IPS DF 19.7 (cell line): ENCODE measurements at places on chromosomes 3 and 15.

DNA sequence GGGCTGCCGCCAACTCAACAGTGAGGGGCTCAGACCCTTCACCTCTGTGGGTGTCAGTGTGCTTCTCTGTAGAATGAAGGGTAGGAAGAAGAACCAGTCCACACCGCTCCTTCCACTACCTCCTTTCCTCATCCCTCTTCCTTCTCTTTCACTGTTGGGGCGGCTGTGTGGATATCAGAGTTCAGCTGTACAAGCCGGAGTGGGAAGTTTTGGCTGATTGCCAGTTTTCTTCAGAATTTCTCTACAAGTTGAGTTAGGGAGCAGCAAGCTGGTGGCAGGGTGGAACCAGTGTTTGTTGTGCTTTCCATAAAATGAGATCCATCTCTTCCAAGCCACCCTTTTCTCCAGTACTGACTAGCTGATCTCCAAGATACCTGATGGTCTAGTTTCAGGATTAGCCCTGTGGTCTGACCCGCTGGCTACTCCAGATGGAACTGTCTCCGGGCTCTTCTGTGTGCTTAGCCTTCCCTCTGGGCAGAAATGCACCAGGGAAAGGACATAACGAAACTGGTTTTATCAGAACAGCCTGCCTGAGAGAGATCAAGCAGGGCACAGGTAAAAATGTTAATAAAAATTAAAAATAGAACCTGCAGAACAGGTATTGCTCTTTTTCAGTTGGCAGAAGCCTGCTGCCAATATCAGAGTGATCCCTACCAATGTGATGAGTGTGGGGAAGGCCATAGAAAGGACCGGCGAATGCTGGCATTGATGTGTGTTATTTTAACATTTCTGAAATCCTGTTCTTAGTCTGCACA is 169.9 kb upstream of the TSC22D2 start:
- DNase-seq: no peak

- DNase-seq: no peak
These were observed 173.8 kb downstream of the RPLP1 start for GRCh38 chr15:69626095-69627066.

DNA sequence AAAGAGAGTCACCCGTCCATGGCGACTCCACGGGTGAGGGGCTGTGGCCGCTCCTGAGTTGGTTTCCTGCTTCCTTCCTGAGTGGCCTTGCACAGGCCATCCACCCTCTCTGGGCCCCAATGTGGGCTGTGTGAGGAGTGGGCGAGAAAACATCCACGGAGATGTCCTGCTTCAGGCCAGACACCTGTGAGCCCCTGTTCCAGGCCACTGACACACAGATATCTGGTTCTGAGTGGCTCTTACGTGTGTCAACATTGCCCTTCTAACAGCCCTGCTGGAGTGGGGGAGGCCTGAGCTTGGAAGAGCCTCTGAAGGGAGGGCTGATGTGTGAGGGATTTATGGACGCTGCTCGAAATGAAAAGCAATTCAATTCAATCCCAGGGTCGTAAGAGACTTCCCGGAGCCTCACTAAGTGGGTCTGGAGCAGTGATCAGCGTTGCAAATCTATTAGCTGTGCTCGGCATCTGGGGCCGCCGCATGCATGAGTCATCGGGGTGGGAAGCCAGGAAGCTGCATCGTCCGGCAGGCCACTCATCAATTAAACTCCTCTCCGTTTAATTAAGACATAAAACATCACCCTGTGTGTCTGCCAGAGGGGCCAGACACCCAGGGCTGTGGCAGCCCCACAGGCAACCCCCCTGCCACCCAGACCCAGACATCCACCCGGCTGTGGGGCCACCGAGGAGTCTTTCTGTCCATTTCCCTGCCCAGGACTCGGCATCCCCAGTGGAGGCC is 20.0 kb upstream of the PRR23E start:
- no peak for DNase-seq

DNA sequence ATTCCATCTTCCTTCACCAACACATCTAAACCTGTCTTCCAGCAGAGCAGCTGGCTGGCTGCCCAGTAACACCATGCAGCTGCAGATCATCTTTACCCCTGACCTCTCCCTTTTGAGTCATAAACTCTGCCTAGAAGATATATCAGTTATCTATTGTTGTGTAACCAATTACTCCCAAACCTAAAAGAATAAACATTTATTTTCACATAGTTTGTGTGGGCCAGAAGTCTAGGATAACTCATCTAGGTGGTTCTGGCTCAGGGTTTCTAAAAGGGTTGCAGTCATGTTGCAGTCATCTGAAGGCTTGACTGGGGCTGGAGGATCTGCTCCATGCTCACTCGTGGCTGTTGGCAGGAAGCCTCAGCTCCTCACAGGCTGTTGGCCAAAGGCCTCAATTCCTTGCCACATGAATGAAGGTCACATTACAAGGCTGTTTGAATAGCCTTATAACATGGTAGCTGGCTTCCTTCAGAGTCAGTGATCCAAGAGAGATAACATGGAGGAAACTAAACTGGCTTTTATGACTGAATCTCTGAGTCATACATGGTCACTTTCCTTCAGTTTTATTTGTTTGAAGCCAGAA is 92.8 kb downstream of the GOLIM4 start:
- no peak for DNase-seq

GRCh38 chr15:99613887-99614647 is 48.3 kb downstream of the MEF2A start:
- no peak for DNase-seq

- no peak for DNase-seq
These were observed 23.5 kb downstream of the NR1D2 start for GRCh38 chr3:23968463-23969184.

DNA sequence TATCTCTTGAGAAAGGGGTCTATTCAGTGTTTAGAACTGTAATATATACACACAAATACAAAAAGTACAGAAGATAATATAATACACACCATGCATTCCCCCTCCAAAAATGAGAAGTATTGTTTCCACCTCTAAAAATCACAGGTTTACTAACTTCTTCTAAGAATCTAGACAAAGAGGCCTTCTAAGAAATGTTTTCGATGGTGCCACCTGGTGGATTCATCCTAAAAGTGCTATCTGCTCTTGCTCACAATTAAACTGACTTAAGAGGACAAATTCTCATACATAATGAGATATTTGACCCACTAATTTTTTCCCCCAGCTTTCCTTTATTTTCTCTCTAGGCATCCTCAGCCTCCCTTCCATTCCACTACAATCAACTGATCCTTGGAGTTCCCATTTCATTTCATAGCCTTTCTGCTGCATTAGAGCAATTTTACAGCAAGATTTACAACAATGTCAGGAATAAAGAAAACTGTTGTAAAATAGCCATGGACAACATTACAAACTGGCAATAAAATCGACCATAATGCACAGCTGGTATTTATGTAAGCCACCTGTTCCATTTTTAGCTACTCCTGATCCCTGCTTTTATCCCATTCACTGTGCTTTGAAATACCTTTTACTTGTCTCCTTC is 124.6 kb downstream of the ARRDC4 start:
- DNase-seq: no peak

DNA sequence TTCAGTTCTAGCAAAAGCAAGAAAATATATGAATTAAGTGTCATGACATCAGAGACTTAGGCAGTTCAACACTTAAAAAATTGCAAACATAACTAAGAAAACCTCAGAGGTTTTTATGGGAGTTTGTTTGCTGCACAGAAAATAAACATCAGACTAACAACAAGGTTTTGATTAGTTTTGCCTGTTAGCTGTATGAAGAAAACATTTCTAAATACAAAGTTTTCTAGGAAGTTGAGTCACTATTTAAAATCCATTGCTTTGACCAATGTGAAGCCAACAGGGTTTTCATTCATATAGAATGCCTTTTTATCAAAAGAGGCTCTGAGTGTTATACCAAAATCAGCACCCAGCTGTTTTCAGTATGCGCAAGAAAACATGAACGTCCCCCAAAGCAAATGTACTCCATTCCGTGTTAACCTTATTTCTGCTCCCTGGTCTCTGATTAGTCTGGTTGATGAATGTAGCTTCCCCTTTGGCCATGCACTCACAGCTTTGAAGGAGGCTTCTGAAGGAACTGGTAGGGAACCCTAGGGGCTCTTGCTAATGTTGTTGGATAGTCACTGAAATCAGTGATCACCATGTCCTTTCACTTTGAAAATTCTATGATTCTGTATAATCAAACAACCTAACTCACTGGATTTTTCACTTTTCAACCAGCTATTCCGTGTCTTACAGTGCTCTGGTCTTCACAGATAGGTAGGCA is 89.6 kb upstream of the TSEN2 start:
- DNase-seq: no peak

DNA sequence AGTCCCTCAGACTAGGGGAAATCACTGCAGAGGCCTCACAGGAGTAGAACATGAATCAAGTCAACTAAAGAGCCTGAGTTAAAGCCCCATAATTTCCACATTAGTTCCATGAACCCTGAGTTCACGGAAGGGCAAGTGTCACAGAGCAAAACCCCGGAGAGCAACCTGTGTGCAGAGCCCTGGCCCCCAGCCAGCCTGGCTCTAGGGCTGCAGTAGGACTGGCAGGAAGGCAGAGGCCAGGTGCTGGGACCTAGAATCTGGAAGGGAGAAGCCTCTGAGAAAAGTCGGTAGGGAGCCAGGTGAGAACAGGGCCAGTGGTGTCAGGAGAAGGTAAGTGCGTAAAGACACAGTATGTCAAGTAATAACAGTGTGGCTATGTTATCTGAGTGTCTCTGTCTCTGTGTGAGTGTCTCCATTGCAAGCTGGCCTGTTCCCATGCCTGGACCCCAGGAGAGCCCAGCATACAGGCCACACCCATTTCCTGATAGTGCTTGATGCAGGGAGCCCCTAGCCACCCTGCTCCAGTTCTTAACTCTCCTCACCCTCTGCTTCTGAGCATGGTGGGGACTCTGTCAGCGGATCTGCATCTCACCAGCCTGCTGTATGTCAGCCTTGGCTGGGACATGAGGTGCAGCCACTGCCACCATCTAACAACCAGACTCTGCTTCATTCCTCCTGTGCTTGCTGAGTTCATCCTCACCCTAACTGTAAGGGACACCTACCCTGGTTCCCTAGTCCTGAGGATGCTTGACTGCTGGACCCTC is 11.3 kb upstream of the MANF start:
- no peak for DNase-seq

- no peak for DNase-seq
These were observed 36.2 kb downstream of the HDC start for GRCh38 chr15:50229336-50229735.

DNA sequence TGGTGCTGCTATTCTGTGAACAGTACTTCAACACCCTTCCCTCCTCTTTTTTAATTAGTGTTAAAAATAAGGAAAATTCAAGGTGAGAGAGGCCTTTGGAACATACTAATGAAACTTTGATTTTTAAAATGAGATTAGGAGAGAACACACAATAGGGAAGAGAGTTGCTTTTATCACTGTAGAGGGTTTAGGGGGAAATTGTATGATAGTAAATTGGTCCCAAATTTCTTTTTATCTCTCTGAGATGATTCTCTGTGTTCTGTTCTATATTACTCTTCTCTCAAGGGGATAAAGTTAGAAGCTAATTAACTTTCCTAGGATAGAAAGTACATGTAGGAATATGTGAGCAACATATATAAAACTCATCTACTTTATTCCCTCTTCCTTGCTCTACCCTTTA is 40.8 kb downstream of the ZFAND6 start:
- no peak for DNase-seq

DNA sequence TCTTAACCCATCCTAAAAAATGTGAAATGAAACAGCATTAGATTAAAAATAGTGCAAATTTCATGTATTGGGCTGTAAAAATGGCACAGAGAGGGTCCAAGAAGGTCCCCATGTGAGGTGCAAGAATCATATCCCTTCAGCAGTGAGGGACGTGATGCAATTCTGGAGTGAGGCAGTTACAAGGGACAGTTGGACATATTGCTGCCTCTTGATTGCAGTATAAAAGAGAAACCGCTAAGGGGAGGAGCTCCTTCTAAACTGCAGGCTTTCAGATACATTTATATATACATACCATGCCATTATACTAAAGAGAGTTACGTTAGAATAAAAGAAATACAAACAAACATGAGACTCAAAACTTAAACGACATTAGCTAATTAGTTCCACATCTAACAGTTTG is 304.2 kb upstream of the CTNNB1 start:
- DNase-seq: no peak

GRCh38 chr15:74293021-74293810 is 57.1 kb downstream of the CCDC33 start:
- no peak for DNase-seq

DNA sequence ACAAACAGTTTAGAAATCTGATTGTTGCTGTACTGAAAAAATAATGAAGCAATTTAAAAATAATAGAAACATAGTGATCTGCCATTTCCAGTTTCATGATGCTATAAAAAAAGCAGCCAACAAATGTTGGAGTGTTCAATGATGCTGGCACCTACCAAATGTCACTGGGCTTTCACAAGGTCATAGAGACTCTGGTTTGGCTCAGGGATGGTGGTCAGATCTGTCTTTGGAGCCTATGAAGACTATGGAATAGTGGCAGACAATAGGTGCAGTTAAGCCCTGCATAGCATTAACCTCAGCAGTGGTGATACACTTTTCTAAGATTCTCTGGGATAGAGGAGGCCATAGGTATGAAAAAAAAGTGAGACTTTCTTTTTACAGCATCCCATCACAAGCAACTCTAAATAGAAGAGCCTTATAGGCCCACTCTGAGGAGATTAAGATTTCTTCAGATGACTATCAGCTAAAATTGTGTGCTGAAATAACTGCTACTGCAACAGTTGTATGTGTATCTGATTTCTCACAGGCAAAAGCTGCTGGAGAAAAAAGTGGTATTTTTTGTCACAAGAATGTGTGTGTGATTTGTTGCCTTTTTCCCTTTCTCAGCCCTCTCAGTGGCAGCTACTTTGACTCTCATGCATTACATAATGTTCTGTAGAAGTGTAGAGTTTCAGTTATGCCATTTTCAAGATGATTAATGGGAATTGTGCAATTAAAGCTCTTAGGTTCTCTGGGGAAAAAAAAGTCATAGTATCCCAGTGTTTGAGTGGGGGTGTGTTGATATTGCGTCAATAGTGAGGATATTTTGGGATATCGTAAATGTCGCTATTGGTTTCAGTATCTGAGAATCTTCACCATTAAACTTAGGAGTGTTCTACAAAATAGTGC is 137.4 kb downstream of the MBNL1 start:
- no peak for DNase-seq

GRCh38 chr3:54861248-54862067 is 66.4 kb downstream of the LRTM1 start:
- no peak for DNase-seq

DNA sequence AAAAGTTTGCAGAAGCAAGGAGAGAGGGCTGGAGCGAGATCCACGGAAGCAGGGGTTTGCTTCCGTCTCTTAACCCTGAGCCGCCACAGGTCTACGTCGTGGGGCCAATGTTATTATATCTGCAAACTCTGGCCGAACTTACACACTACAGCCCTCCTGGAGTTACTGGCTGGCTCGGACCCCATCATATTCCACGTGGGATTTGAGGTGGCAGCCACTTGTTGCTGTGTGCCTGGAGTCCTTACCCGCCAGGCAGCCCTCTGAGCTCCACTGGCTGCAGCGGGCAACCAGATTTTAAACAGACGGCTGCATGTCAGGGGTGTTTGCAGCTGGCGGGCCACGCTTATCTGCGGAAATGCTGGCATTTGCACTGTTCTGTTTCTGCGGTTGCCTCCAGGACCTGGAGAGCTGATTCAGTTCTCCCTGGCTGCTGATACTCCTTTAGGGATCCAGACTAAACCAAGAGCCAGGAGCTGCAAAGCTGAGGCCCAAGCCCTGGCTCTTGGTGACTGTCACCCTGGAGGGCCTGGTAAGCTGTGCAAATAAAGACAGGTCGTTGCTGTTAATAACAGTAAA is 34.7 kb downstream of the TM2D3 start:
- DNase-seq: no peak
